NCI-H1105 (cell line): ENCODE measurements at places on chromosomes 6 and 20.
A peak's percentile ranks its signal among the peaks of the same experiment; 100 is the strongest.

GRCh38 chr20:35238170-35238569 lies 11.7 kb downstream of the MMP24 start:
- DNase-seq, result no peak

GRCh38 chr6:99739526-99739925 lies 132.9 kb downstream of the PRDM13 start:
- DNase-seq, result no peak

- DNase-seq, result no peak
Measured at GRCh38 chr20:33866398-33867100, 55.4 kb downstream of the CHMP4B start.

DNA sequence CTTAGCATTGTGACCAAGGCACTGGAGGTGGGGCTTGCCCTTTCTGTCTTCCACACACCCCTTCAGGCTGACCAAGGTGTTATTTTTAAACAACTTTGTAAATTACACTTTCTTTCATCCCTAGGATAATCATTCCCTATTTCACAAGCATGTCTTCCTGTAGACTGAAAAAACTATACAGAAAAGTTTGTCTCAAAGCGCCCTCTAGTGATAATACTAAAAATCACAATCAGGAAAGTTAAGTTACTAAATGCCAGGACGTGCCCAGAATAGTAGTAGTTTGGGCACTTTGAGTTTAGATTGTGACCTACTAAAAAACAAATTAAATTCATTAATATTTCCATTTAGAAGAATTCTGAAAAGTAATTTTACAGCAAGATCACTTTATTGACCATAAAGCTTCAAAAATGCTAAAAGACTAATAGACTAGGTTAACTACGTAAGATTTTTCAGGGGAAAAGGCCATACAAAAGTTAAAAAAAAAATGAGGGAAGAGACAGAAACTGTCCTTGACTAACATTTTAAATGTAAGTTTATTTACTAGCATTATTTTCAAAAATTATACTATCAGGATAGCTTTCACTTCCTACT lies 123.3 kb upstream of the DUSP22 start:
- peak; percentile 33 for DNase-seq

DNA sequence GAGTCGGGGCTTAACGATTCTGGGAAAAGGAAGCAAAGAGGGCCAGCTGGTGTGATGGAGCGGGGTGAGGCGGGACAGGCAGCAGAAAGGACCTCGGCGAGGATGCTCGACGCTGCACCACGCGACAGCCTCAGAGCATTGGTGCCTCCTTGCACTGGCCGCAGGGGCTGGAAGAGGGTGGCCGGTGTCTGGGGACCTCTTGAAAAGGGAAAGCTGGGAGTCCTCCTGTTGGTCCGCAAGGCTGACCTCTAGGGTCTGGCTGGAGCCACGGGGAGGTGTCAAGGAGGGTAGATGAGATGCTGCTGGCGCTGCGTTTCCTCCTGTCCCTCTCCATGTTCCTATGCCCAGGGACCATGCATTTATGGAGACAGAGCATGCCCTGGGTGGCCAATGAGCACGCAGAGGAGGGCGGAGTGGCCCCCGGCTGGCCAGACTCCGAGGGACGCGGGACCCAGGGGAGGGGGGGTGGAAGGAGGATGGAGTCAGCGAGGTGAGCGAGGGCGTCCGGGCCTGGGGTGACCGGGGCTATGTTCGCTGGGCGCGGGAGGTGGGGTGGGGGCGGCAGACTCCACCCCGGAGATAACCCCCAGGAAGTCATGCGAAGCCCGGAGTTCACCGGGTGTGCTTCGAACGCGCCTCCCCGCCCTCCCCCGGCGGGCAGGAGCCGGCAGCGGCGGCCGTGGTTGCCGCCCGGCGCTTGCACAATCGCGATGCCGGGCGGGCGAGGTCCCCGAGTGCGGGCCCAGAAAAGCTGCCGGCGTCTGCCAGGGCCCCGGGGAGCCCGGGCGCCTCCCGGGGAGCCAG lies at the start of gene CYP24A1:
TSS of gene CYP24A1 (minus strand) at position 334 of the 804 bp plus-strand sequence. CDS start 407 bp downstream, outside the sequence.
- no peak for DNase-seq

DNA sequence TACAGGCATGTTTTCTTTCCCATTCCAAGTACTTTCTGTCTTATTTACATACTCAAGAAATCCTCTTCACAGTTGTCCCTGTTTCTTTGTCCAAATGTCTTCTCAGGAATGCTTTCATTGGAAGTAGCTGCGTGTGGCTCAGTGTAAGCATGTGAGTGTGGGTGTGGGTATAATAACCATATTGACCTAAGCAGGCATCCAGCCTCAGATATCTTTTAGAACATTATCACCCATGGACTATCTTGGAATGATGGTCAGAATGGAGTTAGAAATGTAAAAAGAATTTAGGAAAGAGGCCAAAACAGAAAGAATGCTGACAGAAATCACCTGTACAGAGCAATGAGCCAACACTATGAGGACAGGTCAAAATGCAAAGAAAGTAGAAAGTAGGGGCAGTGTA lies 16.4 kb downstream of the VNN2 start:
- no peak for DNase-seq

DNA sequence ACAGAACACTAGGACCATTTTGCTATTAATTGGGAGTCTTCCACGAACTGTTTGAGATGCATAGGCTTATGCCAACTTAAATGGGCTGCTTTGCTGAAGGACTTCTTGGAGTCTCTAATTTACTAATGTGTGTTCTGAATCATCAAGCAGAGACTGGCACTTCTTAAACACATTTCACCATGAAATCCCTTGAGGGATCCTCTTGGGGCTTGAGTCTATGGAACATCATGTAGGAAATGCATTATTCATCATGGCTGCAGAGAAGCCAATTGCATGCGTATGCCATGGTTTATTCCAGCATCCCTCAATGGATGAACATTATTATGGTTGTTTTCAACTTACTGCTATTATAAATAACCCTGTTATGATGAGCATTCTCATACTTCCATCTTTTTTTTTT lies 73.4 kb downstream of the FGD2 start:
- DNase-seq, result no peak

- no peak for DNase-seq
Measured at GRCh38 chr6:34600101-34600500, 44.0 kb upstream of the SPDEF start.

DNA sequence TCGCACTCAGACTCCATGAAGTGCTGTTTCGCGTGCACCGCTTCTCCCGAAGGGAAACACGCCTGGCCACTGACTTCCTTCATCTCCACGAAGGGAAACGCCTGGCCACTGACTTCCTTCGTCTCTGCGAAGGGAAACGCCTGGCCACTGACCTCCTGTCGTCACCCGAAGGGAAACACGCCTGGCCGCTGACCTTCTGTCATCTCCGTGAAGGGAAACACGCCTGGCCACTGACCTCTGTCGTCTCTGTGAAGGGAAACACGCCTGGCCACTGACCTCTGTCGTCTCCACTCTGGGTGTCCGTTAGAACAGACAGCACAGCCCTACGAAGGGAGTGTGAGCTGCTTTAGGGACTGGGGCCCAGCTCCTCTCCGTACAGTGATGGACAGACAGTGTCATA lies 17.1 kb upstream of the ADRM1 start:
- DNase-seq, result no peak

GRCh38 chr6:31397901-31398525 lies 5.4 kb upstream of the MICA start:
- DNase-seq, result no peak

DNA sequence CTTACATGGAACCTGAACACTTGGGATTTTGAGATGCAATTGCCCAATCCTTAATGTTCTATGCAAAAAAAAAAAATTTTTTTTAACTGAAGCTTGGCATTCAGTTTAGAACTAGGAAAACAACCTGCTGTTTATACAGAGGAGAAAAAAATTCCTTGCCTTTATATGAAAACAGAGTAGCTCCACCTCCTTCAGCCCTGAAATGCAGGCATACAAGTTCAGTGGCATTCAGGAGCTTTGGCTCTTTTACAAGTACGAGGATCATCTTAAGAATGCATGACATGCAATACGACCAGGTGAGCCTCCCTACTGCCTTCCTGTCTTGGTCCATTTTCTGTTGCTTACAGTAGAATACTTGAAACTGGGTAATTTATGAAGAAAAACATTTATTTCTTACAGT lies 20.4 kb downstream of the PAX1 start:
- DNase-seq, result no peak

GRCh38 chr20:64146936-64147477 lies 17.2 kb upstream of the MYT1 start:
- no peak for DNase-seq

DNA sequence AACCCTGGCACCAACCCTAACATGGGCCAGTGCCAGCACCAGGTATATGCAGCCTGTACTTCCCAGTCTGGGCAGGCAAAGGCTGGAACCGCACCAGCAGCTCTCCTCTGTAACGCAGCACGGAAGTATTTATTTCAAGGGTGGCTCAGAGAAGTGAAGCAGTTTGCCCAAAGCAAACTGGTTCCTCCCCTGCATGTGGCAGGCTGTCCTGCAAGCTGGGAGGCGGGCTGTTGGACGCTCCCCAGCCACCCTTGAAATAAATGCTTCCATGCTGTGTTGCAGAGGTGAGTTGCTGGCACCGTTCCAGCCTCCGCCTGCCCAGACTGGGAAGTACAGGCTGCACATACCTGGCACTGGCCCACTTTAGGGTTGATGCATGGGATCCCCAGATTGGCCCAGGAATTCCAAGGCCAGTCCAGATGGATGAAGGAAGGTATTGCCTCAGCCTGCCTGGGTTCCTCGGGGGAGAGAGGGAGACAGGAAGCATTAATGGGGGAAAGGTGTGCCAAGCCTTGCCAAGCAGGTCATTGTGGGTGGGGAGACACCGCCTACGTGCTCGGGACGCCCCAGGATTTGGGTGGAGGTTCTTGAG lies 49.8 kb downstream of the PPARD start:
- DNase-seq, result peak; percentile 16

DNA sequence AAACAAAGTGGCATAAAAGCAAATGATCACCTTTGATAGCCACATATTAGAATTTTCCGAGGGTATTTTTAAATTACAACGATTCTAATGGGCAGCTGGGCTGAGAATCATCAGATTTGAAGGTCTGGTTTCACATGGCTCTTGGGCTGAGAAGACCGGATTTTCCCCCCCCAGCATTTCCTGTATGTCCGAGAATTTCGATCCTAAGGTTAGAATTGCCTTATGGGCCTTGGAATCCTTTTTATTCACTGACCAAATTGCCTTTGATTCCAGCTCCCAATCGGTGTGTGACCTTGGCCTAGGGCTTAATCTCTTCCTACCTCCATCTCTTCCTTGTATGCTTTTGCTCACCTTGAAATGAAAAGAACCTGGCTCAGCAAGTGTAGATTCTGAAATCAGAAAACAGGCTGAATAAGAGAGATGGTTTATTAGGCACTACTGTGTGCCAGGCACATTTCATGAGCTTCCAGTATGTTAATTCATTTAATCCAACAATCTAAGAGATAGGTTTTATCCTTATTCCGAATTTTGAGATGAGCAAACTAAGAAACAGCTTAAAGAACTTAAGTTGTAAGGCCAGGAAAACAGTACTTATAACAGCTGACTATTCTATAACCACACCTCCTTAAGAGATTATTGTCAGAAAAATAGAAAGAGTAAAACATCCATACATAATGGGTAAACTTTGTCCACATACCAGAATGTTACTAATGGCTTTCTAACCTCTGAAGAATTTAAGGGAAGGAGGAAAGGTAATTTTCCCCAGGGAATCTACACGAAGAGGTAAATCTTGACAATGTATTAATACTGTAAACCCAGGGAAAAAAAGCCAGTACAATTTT lies 39.4 kb downstream of the HFE start:
- no peak for DNase-seq

GRCh38 chr6:149978610-149979009 lies 14.9 kb downstream of the ULBP1 start:
- DNase-seq, result no peak

DNA sequence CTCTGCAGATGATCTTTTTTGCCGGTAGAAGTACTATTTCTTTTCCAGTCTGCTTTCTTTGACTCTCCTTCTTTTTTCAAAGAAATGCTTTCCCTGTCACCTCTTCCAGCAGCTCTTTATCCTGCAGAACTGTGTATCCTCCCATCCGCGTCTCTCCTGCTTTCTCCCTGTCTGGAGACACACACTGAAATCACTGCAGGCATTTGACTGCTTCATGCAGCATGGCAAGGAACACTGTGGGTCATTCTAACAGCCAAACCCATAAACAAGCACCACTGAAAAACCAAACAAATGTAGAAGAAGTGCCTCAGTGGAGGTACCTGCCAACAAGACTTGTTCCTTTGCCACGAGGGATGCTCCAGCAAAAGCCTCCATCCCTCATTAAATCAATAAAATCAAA lies 403.7 kb upstream of the CITED2 start:
- DNase-seq, result no peak

- DNase-seq, result no peak
Measured at GRCh38 chr6:21033084-21033483, 498.8 kb downstream of the CDKAL1 start.

- DNase-seq, result no peak
Measured at GRCh38 chr6:169825558-169826225, 74.3 kb downstream of the ERMARD start.

DNA sequence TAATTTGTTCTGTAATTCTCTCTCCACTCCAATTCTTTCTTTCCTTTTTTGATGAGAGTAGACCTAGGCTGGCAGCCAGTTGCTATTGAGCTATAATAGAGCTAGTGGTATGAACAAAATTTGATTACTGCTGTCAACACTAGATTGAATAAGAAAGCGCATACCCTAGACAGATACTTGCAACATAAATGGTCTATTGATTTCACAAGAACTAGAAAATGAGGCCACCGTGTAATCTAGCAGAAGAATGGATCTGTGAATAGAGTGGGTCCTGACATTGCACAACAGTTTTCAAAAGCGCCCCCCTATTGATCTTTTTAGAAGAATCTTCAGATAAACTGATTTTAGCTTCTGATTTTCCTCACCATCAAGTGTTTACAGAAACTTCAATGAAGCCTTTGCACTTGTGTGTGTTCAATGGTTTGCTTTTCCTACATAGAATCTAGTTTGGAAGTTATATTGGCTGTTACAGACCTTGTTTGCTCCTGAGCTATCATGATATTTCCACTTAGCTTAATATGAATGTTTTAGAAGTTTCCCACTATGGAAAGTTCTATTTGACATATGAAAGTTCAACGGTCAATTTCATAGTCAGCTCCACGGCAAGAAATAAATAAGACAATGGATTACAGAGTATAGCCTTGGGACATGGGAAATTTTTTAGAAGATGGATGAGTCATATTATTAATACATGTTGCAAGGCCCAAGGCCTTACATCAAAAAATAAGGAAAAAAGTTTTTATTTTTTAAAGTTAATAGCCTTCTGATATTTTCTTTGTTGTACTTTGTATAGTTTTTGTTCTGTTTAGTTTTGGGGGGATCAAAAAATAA lies 55.6 kb downstream of the UTRN start:
- no peak for DNase-seq

GRCh38 chr20:56200456-56200855 lies 48.1 kb upstream of the MC3R start:
- DNase-seq, result no peak

GRCh38 chr6:32191696-32192607 lies 491 bp downstream of the GPSM3 start:
- no peak for DNase-seq

GRCh38 chr6:159595173-159595572 lies 97.9 kb downstream of the SOD2 start:
- no peak for DNase-seq

GRCh38 chr6:19333936-19334335 lies 503.2 kb upstream of the ID4 start:
- DNase-seq, result no peak

- DNase-seq, result peak; percentile 6
Measured at GRCh38 chr20:2093159-2093781, 8.4 kb upstream of the STK35 start.
